Fibroblast of gingiva (primary cell): ENCODE measurements at places on chromosomes 2 and 18.

GRCh38 chr18:68548904-68549870, 165.7 kb downstream of the TMX3 start:
- peak; percentile 78 for DNase-seq

DNA sequence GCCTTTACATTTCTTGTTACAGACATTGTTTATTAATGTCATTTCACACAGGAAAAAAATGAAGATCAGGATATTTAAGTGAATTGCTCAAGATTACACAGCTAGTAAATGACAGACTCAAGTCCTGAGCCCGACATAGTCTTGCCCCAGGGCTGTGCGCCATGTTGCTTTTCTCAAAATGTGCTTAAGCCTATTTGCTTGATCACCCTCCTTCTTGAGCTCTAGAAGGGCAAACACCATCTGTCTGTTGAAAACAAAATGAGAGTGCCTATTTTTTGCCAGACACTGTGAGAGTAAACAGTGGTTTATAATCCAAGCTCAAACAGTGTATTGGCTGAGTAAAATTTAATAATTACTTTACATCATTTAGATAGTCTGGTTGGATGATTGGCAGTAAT, 34.8 kb upstream of the HNMT start:
- DNase-seq, result no peak

DNA sequence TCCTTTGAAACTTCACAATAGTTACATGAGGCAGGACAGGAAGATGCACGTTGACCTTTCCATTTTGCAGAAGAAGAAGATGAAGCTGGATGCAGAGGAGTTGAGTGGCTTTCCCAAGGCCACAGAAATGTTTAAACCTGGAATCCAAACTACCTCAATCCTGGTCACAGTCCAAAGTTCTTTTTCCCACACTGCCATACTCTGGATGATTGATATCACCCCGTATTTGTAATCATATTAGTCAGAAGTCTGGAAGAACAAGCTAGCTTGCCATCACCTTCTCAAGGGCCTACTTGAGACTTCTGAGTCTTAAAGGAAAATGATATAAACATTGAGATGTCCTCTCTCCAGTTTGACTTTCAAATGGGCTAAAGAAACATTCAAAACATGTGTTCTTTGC, 190.1 kb downstream of the LNPK start:
- DNase-seq, result no peak

DNA sequence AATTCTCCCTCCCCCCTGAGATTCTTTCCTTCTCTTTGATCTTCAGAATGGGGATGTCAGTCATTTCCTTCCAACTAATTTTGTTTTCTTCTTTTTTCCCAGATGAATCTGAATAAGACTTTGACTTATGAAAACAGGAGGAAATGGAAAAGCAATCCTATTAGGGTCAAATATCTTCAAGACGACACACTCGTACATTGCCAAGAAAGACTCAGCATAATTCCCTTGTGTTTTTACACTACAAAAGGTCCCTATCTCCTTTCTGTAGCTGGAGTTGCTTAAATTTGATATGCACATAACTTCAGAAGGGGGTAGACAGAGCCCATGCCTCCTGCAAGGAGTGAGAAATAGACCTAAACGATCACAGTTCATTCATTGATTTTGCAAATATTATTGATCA, 230.3 kb upstream of the RBBP8 start:
- DNase-seq, result no peak

DNA sequence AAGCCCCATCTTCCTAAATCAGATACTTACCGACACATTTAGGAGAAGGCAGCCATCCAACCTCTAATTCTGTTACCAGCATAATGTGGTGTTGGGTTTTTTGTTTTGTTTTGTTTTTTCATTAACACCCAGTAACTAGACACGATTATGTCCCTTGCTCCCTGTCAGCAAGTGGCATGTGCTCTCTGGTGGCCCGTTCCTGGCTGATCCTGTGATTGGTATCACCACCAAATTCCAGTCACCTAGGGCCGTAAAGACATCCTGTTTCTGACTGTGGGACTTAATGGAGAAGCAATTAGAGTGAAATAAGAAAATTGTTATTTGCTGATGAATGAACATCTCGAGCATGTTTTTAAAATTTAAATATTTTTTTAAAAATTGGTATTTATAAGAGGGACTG, 5.9 kb upstream of the DLX1 start:
- DNase-seq, result no peak

- peak; percentile 32 for DNase-seq
Observed at GRCh38 chr2:240355001-240355891, 80.2 kb upstream of the GPC1 start.

- DNase-seq, result peak; percentile 12
Observed at GRCh38 chr2:57937456-57937855, 109.2 kb upstream of the VRK2 start.

- no peak for DNase-seq
Observed at GRCh38 chr2:3354986-3355385, 22.6 kb downstream of the EIPR1 start.

GRCh38 chr18:68221111-68221724, 493.7 kb downstream of the TMX3 start:
- DNase-seq, result no peak

DNA sequence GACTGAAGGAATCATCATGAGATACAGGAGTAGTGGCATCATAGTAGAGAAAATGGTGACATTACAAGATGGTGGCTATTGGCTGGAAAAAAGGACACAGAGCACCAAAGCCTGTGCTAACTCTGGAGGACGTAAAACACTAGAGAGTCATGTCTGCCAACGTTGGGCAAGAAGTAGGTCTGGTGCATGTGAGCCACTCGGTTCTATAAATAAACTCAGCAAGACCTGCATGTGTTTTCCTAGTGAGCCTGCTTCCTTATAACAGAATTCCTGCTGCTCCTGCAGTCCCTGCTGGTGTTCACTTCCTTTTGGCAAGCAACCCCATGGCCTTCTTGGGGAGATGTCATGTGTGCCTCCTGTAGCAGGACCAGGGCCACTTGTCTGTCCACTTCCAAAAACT, 325.2 kb downstream of the OSR1 start:
- peak; percentile 7 for DNase-seq

DNA sequence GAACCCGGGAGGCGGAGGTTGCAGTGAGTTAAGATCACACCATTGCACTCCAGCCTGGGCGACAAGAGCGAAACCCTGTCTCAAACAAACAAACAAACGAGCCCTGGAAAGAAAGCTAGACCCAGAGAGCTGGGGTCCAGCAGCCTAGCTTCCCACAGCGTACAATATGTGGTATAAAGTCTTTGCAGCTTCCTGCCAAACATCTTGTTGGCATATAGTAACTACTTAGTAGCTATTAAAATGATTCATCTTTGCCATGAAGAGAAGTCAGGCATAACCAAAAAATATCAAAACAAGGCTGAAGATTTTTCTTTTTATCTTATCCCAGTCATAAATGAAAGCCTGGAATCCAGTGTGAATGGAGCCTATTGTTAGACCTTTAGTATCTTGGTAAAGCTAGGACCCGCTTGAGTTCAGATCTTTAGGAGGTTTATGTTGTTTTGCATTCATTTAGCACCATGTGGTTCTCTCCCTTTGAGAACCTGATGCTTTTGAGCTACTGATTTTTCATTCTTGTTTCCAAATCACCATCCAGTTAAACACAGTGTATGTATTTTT, 139.7 kb upstream of the NOSTRIN start:
- DNase-seq, result no peak

DNA sequence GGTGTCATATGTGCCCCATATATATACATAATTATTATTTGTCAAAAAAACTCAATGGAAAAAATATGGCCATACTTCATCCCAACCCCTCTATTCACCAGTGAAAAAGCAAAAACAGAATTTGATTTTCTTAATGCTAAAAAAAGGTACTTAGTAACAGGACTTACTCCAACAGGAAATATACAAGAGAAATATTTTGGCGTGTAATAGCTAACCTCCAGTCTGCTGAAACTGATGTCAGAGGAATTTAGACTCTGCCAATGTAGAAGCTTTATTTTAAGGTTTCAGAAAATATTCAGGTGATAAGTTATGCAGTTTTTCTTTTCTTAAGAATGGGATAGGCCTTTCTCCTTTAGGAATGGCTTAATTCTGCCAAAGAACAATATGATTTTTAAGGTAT, 72.6 kb downstream of the TMEFF2 start:
- DNase-seq, result no peak

DNA sequence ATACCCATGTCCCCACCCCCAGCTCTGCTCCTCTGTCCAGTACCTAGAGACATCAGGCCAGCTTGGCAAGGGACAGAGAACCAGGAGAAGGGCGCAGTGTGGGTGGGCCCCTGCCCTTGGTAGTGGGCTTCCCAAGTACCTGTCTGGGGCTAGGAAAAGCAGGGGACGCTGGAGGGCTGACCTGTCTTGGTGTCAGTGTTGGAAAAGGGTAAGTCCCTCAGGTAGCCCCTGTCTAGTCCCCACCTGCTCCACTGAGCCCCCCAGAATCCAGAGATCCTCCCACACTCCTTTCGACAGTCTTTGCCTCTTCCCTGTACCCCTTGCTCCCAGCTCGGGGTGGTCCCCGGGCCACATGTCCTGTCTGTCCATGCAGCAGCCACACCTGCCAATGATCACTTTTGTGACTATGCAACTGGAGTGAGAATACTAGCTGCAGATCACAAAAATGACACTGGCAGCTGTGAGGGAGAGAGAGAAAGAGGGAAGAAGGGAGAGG, 14.6 kb downstream of the DNAJB2 start:
- no peak for DNase-seq

DNA sequence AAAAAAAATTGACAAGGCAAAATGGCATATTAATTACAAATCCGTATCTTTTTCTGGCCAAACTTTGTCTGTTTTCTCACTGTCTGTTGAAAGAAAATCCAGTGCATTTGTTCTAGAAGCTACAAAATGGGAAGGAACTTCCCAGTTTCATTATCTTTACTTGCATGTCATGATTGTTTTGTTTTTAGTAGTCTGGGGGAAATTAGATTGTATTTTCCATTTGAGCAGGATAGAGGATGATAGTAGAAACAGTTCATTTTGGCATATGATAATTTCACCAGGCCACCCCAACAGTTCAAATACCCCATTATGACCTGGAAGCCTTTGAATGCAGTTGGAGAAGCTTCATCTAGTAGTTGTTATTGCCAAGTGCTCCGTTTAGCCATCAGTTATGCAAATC, 77.5 kb upstream of the RANBP2 start:
- DNase-seq, result no peak

DNA sequence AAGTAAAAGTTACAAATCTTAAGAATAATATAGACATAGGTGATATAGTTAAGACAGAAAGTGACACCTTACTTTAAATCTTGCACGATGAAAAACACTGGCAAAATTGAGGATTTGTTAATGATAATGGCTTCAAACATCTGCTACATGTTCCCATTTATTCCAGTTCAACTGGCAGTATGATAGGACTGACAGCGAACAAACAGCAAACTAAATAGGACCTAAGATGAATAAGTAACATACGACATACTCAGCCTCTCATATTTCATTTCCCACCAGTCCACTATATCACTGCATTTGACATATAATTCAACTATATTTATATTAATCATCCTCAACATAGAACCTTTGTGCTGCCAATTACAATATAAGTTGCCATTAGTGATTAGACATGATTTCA, 36.3 kb downstream of the ACVR1C start:
- no peak for DNase-seq

- no peak for DNase-seq
Observed at GRCh38 chr2:68100189-68100588, 37.4 kb upstream of the C1D start.

GRCh38 chr2:140863713-140864112, 1267.1 kb downstream of the LRP1B start:
- DNase-seq, result peak; percentile 56

DNA sequence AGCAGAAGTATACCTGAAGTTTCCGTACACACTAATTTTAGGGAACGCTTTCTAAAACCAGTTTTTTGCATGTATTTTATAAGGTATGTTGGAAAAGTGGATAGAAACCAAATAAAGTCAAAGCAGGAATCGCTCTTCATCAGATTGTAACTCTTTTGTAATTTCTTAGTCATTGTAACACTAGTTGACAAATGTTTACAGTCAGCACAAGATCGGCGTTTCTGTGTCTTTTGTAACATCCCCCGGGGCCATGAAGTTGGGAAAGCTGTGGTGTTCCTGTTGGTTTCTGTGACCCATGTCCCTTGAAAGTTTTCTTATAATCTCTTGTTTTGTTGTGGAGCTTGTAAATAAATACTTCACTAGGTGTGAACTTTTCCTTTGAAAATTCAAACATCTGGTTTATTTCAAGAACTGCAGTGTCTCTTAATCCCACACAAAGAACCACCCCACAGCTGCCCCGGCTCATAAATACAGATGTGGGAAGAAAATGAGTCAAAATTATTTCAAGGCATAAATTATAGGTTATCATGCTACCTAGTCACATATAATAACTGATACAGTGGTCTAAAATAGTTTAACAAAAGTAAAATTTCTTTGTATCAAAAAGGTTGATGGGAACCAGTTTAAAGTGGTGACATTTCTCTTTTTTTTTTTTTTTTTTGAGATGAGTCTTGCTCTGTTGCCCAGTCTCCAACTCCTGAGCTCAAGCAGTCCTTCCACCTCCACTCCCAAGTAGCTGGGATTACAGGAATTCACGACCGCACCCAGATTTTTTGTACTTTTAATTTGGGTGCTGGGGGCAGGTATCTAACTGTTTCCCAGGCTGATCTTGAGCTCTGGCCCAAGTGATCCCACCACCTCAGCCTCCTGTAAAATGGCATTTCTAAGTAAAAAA, 751 bp upstream of the NMI start:
- peak; percentile 91 for DNase-seq

- DNase-seq, result no peak
Observed at GRCh38 chr18:73961804-73962203, 185.8 kb downstream of the FBXO15 start.

DNA sequence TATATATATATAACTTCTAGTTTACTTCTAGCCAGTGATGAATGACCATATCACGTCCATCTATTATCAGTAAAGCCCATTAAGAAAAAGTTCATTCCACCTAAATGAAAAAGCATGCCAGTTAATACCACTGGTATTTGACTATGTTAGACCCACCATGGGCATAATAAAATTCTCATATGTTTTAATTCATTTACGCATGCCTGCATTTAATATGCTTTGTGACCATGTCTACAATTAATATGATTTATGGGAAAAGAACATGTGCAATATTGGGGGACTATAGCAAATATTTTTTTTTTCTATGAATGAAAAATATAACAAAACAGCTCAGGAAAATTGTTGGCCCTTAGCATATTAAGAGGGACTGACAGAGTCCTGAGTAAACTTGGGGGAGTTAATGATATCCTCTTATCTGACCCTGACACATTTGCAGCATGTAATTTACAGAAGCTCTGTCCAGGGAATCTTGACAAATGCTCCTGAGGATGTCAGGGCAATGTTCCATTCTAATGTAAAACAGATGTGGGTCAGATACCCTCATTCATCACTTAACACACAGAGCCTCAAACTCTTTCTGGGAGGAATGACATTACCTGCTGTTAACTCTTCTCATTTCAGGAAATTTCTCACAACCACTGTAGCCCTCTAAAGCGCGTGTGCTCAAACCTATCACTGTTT, 90.6 kb downstream of the PAX3 start:
- no peak for DNase-seq
